HFF-Myc (cell line): ENCODE measurements at places on chromosomes 2 and 18.

GRCh38 chr2:191515551-191515950 lies 162.4 kb upstream of the NABP1 start:
- no peak for DNase-seq

GRCh38 chr2:38581193-38582147 lies 21.3 kb downstream of the HNRNPLL start:
- peak; percentile 67 for DNase-seq

DNA sequence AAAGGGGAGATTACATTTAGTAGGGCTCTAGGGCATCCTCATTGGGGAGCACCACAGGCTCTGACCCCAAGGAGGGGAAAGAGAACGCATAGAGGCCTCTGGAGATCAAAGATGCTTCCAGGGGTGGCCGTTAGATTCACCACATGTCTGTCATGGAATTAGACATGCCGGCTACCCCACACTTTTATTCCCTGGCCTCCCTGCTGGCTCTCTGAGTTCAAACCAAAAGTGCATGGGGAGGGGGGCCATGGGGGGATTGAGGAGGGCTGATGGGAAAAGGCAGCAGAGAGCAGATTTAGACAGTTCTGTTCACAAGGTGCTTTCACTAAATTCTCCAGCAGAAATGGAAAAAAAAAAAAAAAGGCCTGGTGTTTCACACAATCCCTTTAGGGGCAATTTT lies 64.4 kb upstream of the ZNF521 start:
- no peak for DNase-seq

DNA sequence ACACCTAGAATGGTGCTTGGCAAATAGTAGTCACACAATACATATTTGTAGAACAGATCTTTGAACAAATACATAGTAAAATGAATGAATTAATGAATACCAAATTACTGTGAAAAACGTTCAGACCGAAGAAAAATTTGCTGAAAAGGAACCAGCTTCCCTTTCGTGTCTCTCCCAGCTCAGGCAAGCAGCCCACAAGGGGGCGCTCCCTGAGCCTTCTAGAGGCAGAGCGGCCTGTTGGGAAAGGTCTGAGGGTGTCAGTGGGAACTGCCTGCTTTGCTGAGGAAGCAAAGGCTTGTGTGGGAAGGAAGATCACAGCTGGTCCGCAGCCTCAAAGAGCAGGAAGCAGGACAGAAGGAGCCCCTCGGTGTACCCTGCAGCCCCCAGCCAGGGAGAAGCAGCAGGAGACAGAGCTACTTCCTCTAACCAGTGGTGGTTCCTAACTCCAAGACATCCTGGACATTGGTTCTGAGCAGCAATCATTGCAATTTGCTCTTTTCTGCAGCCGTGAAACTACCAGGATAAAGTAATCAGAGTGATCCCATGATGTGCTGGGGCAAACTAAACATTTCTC lies 231.1 kb downstream of the ANKRD30B start:
- no peak for DNase-seq

- DNase-seq = no peak
Measured at GRCh38 chr2:205865056-205865455, 182.8 kb downstream of the NRP2 start.
